Activated CD4-positive, alpha-beta T cell treated with anti-CD3 and anti-CD28 coated beads, Interleukin-2, amount 50 U/mL, for 24 hours (primary cell): ENCODE measurements at places on chromosomes 1 and 21.

DNA sequence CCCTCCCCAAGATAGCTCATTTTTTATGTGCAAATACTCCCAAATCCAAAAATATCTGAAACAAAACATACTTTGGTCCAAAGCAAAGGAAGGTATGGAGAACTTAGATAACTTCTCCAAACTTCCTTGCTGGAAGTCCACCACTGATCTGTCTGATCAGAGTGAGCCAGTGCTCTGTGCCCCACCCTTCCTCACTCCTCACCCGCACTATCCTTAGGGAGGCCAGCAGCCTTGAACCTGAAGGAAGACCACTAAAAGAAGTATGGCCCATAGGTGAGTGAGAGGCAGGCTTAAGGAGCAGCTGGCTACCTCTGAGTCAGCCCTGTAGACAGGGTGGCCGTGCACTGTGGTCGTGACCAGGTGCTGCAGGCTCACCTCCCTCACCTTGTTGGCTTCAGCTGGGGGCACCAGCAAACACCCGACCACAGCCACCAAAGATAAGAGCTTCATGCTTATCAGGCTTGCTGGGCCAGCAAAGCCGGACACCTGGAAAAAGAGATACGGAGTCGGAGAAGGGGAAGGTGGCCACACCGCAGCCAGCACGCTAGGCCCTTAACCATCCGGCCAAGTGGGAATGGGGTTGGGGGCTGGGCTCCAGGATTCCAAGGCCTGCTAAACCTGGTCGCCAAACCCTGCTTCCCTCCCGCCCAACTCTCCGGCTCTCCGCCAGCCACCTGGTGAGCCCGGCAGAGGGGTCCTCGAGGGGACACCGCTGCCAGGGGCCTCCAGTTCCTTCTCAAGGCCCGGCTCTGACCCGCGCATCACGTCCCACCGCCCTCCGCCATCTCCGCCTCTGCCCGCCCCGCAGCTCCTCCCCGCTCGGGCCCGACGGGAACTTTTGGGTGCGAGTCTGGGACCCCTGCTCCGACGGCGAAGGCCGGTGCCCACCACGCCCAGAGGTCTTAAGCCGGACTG, 543 bp downstream of the TMEM9 start:
- no peak for DNase-seq

DNA sequence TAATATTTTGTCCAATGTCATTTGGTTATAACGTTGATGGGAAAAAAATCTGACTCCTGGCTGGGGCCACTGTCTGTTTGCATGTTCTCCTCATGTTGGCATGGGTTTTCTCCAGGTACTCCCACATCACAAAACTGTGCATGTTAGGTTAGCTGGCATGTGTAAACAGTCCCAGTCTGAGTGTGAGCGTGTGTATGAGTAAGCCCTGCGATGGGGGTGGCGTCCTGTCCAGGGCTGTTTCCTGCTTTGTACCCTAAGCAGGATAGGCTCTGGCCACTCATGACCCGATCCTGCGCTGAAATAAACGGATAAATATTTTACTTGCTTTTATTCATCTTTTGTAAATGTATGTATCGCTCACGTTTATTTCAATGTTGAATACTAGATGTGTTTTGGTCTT, 13.5 kb downstream of the EFCAB14 start:
- no peak for DNase-seq

DNA sequence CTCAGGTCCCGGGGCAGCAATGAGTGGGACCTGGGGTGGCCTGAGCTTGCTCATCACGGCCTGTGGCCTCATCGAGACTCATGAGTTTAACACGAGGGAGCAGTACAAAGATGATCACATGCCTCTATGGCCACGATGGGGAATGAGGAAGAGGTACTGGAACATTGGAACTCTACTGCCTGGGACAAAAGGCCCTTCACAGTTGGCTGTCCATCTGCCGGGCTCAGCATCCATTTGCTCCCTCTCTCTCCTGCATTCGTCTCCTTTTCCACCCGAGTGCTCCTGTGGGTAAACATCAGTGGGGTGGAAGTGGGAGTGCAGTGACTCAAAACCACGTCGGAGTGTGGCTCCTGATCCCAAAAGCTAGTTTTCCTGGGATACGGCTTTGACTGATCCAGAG, 124.9 kb downstream of the KAZN start:
- no peak for DNase-seq

- DNase-seq = no peak
These were observed at the start of gene CDA for GRCh38 chr1:20588634-20589225. Gene CDA (plus strand): TSS chr1:20589097. CDS start chr1:20589130, 33 bp downstream.

DNA sequence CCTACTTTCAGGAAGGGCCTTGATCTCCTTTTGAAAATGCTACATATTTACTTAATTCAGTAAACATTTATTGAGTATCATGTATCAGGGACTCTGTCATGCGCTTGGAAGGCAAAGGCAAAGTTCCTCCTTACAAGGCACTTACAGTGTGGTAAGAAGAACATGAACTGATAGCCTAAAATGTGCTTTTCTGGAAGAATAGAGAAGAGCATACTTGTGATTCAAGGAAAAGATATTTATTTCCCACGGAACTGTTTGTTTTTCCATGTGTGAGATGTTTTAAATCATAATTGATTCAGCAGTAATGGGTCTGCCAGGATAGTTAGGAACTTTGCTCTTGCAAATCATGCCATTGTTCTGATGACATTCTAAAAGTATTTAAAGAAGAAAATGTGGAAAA, 110.1 kb upstream of the ZNHIT6 start:
- DNase-seq = no peak

GRCh38 chr1:112581586-112582192, 37.3 kb downstream of the ST7L start:
- DNase-seq = no peak

GRCh38 chr1:36876990-36877389, 157.3 kb downstream of the GRIK3 start:
- no peak for DNase-seq

DNA sequence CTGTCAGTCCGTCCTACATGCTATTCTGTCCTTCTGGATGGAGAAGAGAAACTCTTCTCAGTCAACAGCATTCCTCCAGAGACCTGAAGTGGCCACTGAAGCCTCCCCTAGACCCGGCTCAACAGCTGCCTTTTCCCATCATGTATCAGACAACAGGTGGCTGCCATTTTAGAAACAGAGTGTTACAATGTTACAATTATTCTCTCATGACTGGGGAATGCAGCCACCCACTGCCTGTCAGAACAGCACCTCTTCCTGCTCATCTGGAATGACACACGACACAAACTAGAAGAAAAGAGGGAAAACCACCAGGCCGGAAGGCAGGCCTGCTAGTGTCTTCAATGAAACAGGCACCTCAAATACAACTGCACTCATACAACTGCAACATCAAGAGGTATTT, 105.3 kb downstream of the PGBD5 start:
- no peak for DNase-seq

DNA sequence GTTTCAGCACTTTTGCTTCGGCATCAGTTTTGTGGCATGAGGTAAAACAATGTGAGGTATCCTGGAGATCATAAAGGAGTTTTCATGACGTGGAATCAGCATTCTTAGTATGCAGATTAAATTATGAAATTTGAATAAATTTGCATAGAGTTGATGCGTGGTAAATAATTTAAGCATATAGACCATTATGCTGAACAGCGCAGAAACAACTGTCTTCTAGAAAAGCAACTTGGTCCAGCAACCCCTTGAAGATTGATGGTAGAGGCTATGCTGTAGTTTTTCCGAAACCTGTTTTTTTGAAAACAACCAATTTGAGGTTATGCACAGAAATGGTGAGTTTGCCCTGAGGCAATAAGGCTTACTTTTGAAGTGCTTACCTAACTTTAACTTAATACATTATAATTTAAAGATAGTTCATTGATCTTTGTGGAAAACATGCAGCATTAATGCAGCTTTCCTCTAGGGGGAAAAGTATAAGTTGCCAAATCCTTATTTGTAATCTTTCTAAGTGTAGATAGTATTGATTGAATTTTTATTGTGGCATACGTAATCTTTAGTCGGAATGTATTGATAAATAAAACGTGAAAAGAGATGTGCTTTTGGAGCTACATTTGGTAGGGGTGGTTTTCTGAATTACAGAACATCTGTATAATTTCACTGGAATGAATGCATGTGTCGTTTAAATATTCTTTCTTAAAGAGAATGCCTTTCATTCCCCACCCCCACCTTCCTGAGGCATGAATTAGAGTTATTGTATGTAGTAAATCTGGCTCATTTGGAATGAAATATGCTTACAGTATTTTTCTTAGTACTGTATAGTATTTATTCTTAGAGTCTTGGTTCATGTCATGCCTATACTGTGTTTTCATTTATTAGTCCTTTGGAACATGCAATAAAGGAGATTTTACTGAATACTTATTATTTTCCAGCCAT, 3.8 kb downstream of the PRDM2 start:
- DNase-seq = no peak

- no peak for DNase-seq
These were observed 163.9 kb upstream of the LRRC7 start for GRCh38 chr1:69403756-69404320.

DNA sequence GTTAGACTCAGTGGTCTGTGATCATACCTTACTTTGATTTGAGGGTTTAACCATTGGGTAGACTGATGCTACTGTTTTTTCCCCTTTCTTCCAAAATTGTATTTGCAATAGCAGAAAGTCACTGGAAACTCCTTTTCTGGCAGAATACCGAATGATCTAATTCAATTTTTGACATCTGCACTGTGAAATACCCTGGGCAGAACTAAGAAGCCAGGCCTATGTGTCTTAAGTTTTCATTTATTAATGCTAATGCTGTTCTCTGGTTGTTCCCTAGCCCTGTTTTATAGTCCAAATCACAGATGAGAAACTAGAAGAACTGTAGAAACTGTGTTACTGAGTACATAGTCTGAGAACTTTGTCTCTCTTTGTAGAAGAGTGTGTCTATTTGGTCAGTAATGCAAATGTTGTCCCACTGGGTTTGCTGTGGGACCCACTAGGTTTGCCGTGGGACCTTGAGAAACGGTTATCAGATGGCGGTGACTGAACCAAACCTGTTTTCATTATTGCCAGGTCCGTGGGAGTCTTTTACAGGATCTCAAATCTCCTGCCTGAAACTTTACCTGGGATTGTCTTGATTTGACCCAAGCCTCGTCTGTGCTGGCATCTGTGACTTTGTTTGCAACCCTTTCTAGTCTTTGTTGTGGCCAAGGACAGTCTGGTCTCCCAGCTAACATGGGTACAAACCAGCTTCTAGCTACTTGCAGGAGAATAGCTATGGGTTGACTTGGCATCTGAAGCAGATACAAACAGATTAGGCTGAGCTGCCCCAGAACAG, 41.4 kb downstream of the PEX14 start:
- DNase-seq = no peak

- DNase-seq = no peak
These were observed 46.5 kb downstream of the PKP1 start for GRCh38 chr1:201329801-201330200.

GRCh38 chr1:239538239-239538988, 152.0 kb downstream of the CHRM3 start:
- no peak for DNase-seq

GRCh38 chr1:93518516-93518915, 70.6 kb downstream of the FNBP1L start:
- DNase-seq = no peak

GRCh38 chr1:25987951-25988350, 9.9 kb downstream of the PAFAH2 start:
- DNase-seq = no peak

- no peak for DNase-seq
These were observed 2.1 kb downstream of the ETV3 start for GRCh38 chr1:157136133-157136532.

DNA sequence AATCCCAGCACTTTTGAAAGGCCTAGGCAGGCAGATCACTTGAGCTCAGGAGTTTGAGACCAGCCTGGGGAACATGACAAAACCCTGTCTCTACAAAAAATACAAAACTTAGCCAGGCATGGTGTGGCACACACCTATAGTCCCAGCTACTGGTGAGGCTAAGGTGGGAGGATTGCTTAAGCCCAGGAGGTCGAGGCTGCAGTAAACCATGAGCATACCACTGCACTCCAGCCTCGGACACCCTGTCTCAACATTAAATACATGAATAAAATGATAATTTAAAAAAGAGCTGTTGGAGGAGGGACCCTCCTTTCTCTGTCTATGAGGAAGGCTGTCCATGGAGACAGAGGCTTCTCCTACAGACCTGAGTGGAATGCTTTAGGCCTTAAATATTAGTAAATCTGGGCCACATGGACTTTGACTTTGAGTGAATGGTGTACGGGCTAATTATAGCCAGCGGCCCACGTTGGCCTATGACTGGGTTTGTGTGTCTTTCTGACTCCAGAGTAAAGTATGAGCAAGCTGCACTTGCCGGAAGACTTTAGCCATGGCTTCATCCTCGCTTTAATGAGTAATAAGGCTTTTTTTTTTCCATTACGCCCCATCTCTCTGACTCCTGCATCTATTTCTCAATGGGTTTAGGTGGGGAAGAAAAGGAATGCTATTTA, 21.3 kb downstream of the RAB3B start:
- DNase-seq = no peak

DNA sequence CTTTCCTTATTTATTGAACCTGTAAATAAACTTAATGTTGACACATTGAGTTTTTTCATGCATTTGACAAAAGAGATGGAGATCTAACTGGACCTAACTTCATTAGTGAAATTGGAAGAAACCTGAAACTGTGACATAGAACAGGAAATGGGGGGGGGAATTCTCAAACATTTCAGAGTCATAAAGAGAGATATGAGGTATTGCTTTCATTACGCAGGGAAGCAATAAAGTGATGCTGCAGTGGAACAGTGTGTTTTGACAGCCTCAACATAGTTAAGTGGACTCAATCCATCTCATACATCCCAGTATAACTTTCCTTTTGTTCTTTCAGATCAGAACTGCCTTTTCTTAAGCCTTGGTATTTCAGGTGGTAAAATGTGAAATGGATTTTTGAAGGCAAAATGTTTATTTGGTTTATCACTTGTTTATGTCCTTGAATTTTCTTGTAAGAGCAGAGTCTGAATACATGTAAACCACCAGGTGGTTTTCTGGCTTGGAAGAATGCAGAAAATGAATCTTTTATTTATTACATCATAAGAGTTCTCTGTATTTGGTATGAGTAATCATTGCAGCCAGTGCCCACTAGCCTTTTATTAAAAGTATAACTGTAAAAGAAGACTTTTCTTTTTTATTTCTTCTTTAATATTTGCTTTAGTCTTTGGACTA, 132.5 kb downstream of the ZNF326 start:
- no peak for DNase-seq

GRCh38 chr1:88892357-88892877, 1.1 kb upstream of the GTF2B start:
- DNase-seq = no peak

- no peak for DNase-seq
These were observed 83.6 kb downstream of the SLC66A1 start for GRCh38 chr1:19395678-19396192.

GRCh38 chr1:119115311-119115710, 25.1 kb downstream of the WARS2 start:
- no peak for DNase-seq

- DNase-seq = no peak
These were observed 51.9 kb upstream of the DMRTA2 start for GRCh38 chr1:50474859-50475809.

- no peak for DNase-seq
These were observed 353.4 kb upstream of the ZRANB2 start for GRCh38 chr1:71434240-71434639.

GRCh38 chr1:239337799-239338430, 48.5 kb upstream of the CHRM3 start:
- no peak for DNase-seq

GRCh38 chr1:187744665-187745064, 915.9 kb downstream of the PLA2G4A start:
- DNase-seq = no peak

- no peak for DNase-seq
These were observed 96.6 kb upstream of the RUNX1 start for GRCh38 chr21:35145626-35146233.
